Left hindlimb (tissue), 1 donor: ENCODE measurements at places on chromosomes 4 and X.

DNA sequence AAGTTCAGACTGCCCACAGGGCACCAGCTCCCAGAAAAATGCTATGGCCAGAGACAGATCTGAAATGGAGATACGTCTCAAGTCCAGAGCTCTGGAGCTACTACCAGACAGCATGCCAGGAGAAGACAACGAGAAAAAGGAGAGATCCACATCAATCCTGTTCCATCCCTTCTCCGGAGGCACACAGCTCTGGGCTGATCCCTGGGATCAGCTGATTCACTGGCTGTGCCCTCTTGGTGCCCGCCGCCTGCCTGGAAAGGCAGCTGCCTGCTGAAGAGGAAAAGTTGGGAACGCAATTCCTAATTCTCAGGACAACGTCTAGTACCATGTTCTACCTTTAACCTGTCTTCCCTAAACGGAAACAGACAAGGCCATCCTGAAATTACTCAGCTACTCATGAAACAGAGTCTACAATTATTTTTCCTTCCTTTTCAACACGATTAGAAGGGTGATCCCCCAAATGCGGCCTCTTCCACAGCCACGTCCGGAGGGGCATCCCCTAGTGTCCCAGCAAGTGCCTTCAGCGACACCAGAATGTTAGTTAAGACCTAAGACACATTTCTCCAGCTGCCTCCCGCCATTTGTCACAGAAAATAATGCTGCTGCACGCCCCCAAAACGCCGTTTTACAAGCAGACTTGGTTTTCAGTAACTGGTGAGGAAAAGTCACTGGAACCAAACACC lies 2.4 kb downstream of the ZFYVE28 start:
- no peak for DNase-seq

DNA sequence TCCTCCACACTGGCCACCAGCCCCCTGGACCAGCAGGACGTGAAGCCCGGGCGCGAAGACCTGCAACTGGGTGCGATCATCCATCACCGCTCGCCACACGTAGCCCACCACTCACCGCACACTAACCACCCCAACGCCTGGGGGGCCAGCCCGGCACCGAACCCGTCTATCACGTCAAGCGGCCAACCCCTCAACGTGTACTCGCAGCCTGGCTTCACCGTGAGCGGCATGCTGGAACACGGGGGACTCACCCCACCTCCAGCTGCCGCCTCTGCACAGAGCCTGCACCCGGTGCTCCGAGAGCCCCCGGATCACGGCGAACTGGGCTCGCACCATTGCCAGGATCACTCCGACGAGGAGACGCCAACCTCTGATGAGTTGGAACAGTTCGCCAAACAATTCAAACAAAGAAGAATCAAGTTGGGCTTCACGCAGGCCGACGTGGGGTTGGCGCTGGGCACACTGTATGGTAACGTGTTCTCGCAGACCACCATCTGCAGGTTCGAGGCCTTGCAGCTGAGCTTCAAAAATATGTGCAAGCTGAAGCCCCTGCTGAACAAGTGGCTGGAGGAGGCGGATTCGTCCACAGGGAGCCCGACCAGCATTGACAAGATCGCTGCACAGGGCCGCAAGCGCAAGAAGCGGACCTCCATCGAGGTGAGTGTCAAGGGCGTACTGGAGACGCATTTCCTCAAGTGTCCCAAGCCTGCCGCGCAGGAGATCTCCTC lies 600 bp downstream of the POU3F4 start:
- no peak for DNase-seq

DNA sequence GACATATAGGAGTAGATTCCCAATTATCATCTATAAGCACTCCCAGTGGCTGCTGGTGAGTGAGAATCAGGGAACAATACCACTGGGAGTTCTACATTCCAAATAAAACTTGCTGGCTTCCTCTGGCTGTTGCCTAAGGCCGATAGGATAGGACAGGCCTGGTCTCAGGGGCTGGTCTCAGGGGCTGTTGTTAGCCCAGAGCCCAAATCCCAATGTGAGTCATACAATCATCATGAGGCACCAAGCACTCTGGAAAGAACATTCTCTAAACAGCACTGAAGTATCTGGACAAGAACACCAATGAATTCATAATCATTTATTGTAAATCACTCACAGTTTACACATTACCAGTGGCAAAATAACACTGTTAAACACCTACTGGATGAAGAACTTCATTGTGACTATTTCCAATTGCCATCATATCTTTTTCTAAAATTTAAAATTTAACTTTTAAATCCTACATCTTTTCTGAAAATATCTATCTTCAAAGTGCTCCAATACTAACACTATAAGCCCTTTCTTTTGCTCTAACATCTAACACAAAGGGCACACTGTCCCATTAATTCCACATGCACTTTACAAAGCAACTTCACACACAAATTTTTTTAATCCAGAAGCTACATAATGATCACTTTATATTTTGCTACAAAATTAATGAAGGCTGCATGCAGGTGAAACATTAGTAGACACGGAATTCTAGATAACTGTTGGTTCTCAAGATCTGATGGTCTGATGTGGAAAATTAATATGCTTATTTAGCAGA lies 67.6 kb upstream of the TMEM150C start:
- DNase-seq: no peak

DNA sequence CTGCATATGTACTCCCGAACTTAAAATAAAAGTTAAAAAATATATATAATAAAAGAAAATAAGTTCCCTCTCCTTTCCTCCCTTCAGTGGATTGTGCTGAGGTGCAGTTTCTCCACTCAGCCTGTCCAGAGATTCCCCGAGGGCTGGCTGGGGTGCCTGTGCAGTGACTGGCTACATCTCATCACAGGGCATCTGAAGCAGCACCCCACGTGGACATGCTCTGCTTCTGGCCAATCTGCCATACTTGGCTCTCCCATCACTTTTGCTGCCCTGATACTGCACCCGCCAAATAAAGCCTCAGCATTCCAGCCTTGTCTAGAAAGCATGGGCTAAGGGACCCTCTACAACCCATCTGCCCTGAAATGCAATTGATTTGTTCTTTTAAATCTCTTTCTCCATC lies 11.1 kb upstream of the MGST2 start:
- no peak for DNase-seq

GRCh38 chr4:6044805-6045204 lies 26.6 kb upstream of the C4orf50 start:
- DNase-seq: no peak

GRCh38 chrX:134373736-134374135 lies 86.2 kb upstream of the HPRT1 start:
- DNase-seq: no peak

DNA sequence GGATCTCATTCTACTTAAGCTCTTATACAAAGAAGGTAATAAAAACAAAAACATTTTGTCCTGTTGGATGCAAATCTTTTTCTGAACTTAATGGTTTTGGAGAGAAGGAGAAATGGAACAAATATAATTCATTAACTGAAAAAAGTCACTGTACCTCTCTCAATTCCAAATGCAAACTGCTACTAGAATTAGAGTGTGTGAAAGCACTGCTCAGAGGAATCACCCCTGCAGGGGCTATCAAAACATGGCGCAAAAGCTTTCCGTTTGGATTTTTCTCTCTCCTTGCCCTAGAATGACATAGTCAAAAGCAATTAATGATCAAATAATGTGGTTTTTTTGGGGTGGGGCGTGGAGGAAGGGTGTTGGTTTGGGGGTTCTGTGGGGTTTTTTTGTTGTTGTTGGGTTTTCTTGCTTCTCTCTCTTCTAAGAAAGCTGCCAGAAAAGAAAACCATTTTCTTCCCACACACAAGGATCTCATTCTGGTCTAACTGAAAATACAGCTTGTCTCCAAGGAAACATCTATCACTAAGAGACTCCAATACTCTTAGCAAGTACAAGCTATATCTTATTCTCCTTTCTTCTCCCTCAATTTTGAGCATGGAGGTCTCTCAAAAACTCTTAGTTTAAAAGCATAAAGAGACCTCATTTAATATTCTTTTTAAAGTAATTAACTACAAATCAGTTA lies 41.6 kb downstream of the USP46 start:
- DNase-seq: no peak

GRCh38 chr4:113978105-113978504 lies 1.3 kb downstream of the ARSJ start:
- DNase-seq: no peak

GRCh38 chr4:164239976-164240375 lies 514.0 kb upstream of the SMIM31 start:
- DNase-seq: no peak

DNA sequence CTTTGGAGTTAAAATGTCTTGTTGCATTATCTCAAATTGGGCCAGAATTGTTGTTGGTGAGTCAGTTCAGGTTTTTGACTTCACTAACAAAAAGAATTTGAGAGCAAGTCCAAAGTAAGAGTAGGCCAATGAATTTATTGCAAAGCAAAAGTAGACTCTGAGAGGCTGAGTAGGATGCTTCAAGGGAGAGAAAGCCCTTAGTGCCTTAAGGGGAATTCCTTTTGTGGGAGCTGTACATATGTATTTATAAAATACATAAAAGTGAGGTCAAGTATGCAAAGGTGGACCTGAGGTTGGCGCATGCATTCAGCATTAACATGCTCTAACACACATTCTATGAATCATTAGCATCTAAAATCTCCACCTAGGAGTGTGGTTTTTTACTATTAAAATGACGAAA lies 565.4 kb downstream of the GRXCR1 start:
- DNase-seq: no peak

GRCh38 chr4:151429957-151430570 lies 21.1 kb downstream of the FHIP1A start:
- no peak for DNase-seq

GRCh38 chr4:38949411-38950051 lies 81.9 kb downstream of the FAM114A1 start:
- no peak for DNase-seq

DNA sequence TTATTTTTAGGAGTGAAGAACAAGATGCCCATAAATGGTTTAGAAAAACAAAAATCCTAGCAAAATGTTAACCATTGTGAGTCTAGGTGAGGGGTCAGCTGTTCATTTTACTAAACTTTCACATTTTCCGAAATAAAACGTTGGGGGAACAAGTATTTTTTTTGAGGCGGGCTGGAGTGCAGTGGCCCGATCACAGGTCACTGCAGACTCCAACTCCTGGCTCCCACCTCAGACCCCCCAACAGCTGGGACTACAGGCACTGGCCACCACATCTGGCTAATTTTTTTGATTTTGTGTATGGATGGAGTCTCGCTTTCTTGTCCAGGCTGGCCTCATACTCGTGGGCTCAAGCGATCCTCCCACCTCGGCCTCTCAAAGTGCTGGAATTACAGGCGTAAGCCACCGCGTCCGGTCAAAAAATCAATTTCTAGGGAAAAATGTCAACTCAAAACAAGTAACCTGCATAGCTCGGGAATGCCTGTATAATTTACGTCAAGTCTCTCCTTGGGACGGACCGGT lies 742 bp upstream of the TAF1 start:
- DNase-seq: no peak

GRCh38 chr4:139559089-139559479 lies 3.1 kb upstream of the SETD7 start:
- no peak for DNase-seq

- no peak for DNase-seq
These were observed 682.6 kb upstream of the GNPDA2 start for GRCh38 chr4:45408996-45409395.

- DNase-seq: no peak
These were observed 6.9 kb downstream of the UBA1 start for GRCh38 chrX:47200385-47201150.

GRCh38 chr4:73776321-73776729 lies 36.0 kb downstream of the CXCL8 start:
- no peak for DNase-seq

- no peak for DNase-seq
These were observed 72.8 kb upstream of the BEND4 start for GRCh38 chr4:42225286-42225685.

DNA sequence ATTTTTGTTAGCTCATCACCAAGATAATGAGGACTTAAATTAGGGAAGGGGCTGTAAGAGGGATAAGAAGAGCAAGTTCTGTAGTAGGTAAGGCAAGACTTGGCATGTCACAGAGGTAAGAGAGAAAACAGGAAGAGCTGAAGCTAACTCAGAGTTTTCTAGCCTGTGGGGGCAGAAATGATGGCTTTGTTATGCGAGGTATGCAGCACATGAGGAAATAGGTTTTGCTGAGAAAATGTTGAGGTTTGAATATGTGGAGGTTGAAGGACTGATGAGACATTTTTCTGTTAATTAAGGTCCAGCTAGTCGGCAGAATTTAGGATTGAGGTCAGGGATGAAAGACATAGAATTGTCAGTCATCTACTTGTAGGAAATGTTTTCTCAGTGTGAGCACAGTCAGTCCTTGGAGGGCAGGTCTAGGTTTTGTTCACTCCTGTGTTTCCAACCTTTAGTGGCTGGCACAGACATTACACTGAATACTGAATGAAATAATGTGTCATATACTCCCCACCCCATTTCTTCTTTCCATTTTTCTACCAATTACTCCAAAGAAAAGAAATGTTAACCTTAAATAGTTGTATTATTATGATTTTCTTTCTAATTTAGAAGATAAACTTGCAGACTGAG lies 154.0 kb upstream of the AADAT start:
- DNase-seq: no peak

GRCh38 chrX:154378059-154378798 lies 866 bp upstream of the EMD start:
- DNase-seq: peak; percentile 67

DNA sequence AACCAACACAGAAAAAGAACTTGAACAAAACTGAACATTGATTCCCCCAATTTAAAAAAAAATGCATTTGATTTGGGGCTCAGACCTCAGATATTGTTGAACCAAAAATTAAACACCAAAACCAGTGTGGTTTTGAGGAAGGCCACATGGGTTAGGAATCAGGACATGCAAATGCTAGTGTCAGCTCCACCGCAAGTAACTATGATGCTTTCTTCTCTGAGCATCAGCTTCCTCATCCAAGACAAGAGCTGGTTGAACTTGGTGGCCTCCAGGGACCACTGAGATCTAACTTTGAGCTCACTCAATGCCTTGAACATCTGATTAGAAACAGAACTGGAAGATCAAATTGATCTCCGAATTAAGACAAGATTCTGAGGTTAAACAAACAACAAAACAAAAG lies 142.9 kb upstream of the NWD2 start:
- no peak for DNase-seq
